ENCODE measurements at places on chromosomes 13 and 19. TPM values are rescaled to one million over a fixed set of nuclear protein-coding genes. Genes with fewer than 3 reads are reported as not detected.

GRCh38 chr19:6125571-6125989 lies 9.9 kb upstream of the ACSBG2 start:
- DNase-seq, result peak; percentile 47
- H3K27me3 ChIP-seq, result no peaks in the 10 kb centered on the region
- H3K4me1 ChIP-seq, result no peaks in the 10 kb centered on the region
- no peak overlapping the region for H3K4me3 ChIP-seq
- no peak overlapping the region for H3K27ac ChIP-seq

GRCh38 chr19:10416380-10417257 lies 3.7 kb upstream of the PDE4A start:
- peak overlapping the region; percentile 37 for H3K27ac ChIP-seq
- H3K4me3 ChIP-seq, result peak overlapping the region; percentile 72
- H3K4me1 ChIP-seq, result peaks cover 57% of the 10 kb centered on the region
- no peaks in the 10 kb centered on the region for H3K36me3 ChIP-seq

NAPSA gene
- total RNA-seq, result 0.05 TPM

ZNF471 gene
- 6.9 TPM for total RNA-seq

KIR3DL1 gene
- not detected for total RNA-seq
